ENCODE measurements at places on chromosomes 12 and 14. TPM values are rescaled to one million over a fixed set of nuclear protein-coding genes. Genes with fewer than 3 reads are reported as not detected.

- H3K27ac ChIP-seq, result no peak overlapping the region
- H3K4me3 ChIP-seq, result no peak overlapping the region
- no peaks in the 10 kb centered on the region for H3K27me3 ChIP-seq
- DNase-seq, result no peak
- no peaks in the 10 kb centered on the region for H3K4me1 ChIP-seq
These were observed 152.0 kb downstream of the TMEM132C start for GRCh38 chr12:128418944-128419343.

GRCh38 chr12:40620564-40621019 is 71.6 kb upstream of the CNTN1 start:
- no peaks in the 10 kb centered on the region for H3K27me3 ChIP-seq
- H3K36me3 ChIP-seq, result no peaks in the 10 kb centered on the region
- no peaks in the 10 kb centered on the region for H3K4me1 ChIP-seq
- no peak overlapping the region for H3K4me3 ChIP-seq
- DNase-seq, result no peak

DNA sequence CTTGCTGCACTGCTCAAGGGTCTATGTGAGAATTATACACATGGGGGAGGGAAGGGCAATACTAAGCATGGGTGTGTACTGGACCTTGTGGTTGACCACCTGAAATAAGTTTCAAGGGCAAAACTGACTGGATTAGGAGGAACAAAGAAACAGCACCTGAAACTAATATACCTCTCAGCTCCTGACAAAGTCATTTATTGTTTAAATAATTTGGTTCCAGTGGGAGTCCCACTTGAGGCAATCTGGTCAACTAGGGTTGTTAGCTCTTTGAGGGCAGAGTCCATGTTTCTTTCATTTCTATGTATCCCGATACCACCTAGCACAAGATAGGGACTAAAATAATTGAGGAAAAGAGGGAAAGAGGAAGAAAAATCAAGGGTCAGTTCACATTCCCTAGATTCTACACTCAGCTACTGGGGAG is 45.5 kb downstream of the STXBP6 start:
- H3K27me3 ChIP-seq, result no peaks in the 10 kb centered on the region
- H3K27ac ChIP-seq, result no peak overlapping the region
- no peak for DNase-seq
- no peaks in the 10 kb centered on the region for H3K36me3 ChIP-seq
- H3K4me1 ChIP-seq, result peaks cover 38% of the 10 kb centered on the region

DNA sequence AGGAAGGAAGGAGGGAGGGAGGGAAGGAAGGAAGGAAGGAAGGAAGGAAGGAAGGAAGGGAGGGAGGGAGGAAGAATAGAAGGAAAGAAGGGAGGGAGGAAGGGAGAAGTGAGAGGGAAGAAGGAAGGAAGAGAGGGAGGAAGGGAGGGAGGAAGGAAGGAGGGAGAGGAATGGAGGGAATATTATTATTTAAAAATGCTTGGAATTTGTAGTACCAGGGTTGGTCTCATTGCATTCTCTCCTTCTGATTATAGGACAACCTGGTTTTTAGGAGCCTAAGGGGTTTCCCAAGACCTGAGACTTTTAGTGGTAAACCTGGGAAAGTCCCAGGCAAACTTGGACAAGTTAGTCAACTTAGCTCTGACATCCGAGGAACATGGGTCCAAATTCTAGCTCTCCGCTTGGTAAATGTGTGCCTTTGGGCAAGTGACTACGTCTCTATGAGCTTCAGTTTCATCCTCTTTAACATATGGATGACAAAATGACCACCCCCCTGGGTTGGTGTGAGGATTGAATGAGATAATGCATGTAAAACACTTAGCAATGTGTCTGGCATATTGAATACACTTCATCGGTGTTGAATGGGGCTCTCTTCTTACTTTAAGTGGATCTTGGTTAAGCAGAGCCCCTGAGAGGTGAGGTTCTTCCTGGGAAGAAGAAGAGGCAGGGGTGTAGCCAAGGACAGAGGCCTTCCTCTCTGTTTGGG is 690.7 kb upstream of the TBX3 start:
- H3K36me3 ChIP-seq, result no peaks in the 10 kb centered on the region
- H3K27ac ChIP-seq, result no peak overlapping the region
- no peaks in the 10 kb centered on the region for H3K27me3 ChIP-seq
- H3K4me1 ChIP-seq, result no peaks in the 10 kb centered on the region
- no peak overlapping the region for H3K4me3 ChIP-seq
- DNase-seq, result no peak

DNA sequence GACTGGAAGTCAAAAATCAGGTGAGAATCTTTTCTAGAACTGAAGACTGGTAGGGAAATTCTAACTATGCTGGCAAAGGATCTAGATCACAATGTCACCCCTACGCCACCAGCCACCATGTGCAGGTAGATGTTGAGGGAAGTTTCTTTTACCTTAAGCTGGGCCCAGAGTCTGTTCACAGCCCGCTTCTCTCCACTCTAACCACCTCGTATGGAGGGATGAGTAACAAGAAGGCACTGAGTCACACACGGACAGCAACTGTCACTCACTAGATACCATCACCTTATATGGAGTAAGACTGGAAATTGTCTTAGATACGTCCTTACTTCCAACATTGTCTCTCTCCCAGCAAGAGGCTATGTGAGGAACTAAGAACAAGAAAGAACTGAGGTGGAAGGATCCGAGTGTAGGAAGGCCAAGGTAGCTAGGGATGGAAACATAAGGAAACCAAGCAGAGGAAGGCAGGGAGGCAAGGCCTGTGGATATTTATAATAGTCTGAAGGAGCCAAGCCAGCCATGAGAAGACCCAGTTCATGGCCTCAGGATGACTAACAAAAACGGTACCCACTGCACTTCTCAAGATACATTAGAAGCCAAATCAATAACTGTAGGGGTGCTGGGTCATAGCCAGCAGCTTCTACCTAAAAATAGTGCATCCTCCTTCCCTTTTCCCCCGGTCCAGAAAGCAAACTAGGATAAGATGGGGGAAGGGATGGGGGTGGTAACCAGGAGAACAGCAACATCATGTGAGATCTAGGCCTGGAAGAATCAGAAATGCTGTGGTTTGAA is 15.5 kb downstream of the REM2 start:
- H3K27me3 ChIP-seq, result no peaks in the 10 kb centered on the region
- no peak for DNase-seq
- H3K27ac ChIP-seq, result peak overlapping the region; percentile 82
- H3K4me1 ChIP-seq, result peaks cover 36% of the 10 kb centered on the region
- H3K36me3 ChIP-seq, result peaks cover 25% of the 10 kb centered on the region

DNA sequence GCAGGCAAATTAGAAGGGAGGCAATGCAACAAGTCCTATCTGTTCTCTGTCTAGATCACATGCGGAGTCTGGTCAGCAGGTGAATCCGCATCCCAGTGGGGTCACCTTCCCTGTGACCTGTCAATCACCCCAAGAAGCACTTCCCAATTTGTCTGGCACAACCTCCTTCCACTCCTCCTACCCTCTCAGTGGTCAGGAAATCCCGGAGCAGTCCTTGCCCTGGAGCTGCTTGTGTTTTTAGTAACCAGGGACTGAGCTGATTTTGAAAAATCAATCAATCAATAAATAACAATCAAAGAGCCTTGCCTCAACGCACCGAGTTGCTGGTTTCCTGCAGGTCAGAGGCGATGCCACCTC is 572 bp upstream of the ACSS3 start:
- no peak for DNase-seq
- H3K36me3 ChIP-seq, result no peaks in the 10 kb centered on the region
- H3K27me3 ChIP-seq, result no peaks in the 10 kb centered on the region
- peak overlapping the region; percentile 67 for H3K27ac ChIP-seq
- H3K4me3 ChIP-seq, result peak overlapping the region; percentile 49

- DNase-seq, result no peak
- no peaks in the 10 kb centered on the region for H3K27me3 ChIP-seq
- H3K27ac ChIP-seq, result no peak within 1 kb of the TSS
- H3K4me3 ChIP-seq, result no peak within 1 kb of the TSS
- no peaks in the 10 kb centered on the region for H3K36me3 ChIP-seq
These were observed at the start of gene PRR4 for GRCh38 chr12:10849425-10849878. Gene PRR4, minus strand, starts transcription at chr12:10849475. Its CDS starts 38 bp downstream, at chr12:10849437.

GRCh38 chr12:49369411-49370145 is 2.3 kb downstream of the SPATS2 start:
- no peak overlapping the region for H3K4me3 ChIP-seq
- no peaks in the 10 kb centered on the region for H3K27me3 ChIP-seq
- H3K4me1 ChIP-seq, result peaks cover 31% of the 10 kb centered on the region
- peak overlapping the region; percentile 50 for H3K27ac ChIP-seq

GRCh38 chr12:113030875-113031525 is 25.5 kb upstream of the DTX1 start:
- H3K27ac ChIP-seq, result no peak overlapping the region
- H3K27me3 ChIP-seq, result no peaks in the 10 kb centered on the region
- DNase-seq, result no peak
- H3K4me1 ChIP-seq, result peaks cover 4% of the 10 kb centered on the region
- H3K36me3 ChIP-seq, result no peaks in the 10 kb centered on the region
- H3K4me3 ChIP-seq, result no peak overlapping the region

The SETD3 gene
- total RNA-seq, result 149 TPM

The SENP1 gene
- total RNA-seq, result 16.9 TPM

The TAS2R19 gene
- 6.9 TPM for total RNA-seq

The GDF3 gene
- total RNA-seq, result not detected

Data from sigmoid colon (tissue), 7 donors.